ENCODE measurements at places on chromosomes 12 and 14.

DNA sequence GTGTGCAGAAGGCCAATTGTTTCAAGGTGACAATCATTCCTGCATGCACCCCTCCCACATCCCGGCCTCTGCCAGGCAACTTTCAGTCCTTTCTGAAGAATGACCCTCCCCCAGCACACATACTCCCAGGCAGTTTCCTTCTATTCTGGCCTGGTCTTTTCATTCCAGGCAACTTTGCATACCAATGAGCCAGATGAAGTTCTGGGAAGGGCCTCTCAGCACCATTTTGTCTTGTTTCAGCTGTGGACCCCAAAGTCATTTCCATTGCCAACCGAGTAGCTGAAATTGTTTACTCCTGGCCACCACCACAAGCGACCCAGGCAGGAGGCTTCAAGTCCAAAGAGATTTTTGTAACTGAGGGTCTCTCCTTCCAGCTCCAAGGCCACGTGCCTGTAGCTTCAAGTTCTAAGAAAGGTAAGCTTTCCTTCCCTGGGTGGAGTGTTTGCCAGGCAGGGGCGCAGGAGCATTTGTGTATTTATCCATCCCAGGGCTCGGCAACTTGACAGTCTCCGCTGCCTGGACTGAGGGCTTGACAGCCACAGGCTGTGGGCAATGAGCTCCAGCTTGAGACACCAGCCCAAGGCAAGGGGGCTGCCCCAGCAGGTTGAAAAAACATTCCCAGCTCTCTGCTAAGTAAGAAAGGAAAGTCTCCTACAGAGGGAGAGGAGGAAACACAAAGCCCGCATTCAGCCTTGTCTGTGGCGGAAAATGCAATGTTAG is 16.4 kb downstream of the BCL2L14 start:
- DNase-seq, result no peak

DNA sequence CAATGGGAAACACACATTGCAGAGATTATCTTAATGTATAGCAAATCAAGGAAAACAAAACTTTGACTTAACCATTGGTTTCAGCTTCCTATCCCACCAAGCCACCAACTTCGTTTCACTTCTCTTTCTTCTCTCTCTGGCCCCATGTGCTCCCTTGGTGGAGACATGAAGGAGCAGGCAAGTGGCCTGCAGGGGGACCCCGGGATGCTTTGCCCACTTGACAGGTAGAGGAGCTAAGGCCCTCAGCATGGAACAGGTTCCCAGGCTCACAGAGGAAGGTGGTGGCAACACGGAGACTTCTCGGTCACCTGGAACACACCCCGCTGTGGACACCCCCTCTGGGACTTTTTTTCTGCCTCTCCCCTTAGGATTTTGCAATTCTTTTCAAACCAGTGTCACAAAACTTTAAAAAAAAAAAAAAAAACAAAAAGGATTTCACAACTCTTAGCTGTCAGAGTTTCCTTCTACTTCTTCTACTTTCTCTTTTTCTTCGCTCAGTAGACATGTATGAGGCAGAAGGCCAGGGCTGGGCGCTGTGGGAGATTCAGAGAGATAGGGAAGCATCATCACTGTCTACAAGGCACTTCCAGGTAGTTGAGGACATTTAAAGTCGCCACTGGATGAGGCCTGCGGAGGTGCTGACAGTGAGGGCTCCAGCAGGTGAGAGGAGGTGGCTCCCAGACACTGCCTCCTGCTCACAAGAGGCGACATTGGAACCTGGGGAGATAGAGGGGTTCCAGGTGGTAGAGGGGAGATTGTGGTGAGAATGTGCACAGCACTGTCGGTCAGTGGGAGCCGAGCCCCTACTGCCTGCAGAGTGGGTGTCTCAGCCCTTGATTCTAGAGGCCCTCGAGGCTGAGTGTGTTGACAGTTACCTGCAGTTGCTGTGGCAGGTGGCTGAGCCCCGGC is 119.6 kb downstream of the GCH1 start:
- DNase-seq, result peak; percentile 47

DNA sequence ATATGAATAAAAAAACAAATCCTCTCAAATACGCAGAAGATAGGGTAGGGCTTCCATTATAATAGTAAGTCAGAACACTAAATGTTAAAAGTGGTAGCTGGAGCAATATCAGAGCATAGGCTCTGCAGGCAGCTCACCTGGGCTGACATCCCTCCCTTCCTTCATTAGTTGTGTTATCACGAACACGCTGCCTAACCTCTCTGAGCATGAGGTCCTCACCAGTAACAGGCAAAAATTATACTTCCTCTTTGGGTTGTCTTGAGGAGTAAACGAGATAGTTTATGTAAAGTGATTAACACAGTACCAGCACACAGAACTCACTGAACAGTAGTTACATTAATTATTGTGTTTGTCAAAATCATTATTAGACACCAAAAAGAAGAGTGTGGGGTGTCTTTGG is 154.3 kb downstream of the STXBP6 start:
- no peak for DNase-seq

DNA sequence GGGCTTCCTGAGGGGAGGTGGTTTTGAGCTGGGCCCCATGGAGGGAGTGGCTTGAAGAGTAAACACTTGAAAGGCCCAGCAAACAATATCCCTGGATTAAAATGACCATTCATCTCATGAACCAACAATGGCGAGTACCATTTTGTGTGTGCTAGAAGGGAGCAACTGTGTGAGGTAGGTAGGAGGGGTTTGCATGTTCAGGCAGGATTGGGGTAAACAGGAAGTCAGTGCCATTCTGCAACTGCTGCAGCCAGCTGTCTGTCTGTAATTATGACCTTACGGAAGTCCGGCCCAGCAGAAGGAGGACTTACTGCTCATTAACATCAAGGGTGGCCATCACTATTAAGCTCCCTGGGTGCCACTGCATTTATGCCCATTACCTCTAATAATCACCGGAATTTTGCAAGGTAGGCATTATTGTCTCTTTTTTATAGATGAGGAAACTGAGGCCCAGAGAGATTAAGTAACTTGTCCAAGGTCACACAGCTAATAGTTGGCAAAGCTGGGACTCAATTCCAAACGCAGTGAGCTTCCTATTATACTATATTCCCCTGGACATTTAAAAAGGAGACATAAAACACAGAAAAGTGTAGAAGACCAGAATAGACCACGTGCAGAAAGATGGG is 16.6 kb upstream of the IFI27L2 start:
- DNase-seq, result no peak

- peak; percentile 68 for DNase-seq
Measured at GRCh38 chr12:49671031-49671765, 36.0 kb downstream of the FMNL3 start.

DNA sequence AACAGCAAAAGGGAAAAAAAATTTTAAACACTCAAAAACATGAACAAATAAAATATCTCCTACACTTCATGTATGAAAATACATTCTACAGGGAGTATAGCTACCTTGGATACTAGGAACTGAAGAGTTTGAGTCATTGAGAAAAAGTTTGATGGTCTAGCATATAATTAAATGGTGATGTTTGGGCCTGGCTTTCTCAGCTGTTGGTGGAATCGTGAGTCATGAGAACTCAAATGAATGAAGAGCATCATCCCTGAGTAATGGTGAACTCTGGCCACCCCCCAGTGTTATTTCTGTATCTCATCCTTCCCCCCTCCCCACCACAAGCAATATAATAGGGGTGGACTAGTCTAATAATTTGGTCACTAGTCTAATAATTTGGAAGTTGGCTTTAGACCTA is 6.7 kb upstream of the SLC6A15 start:
- DNase-seq, result no peak

- no peak for DNase-seq
Measured at GRCh38 chr14:37591941-37592481, 3.0 kb downstream of the FOXA1 start.

- DNase-seq, result peak; percentile 85
Measured at GRCh38 chr14:68790644-68791077, 2.2 kb downstream of the ZFP36L1 start.

DNA sequence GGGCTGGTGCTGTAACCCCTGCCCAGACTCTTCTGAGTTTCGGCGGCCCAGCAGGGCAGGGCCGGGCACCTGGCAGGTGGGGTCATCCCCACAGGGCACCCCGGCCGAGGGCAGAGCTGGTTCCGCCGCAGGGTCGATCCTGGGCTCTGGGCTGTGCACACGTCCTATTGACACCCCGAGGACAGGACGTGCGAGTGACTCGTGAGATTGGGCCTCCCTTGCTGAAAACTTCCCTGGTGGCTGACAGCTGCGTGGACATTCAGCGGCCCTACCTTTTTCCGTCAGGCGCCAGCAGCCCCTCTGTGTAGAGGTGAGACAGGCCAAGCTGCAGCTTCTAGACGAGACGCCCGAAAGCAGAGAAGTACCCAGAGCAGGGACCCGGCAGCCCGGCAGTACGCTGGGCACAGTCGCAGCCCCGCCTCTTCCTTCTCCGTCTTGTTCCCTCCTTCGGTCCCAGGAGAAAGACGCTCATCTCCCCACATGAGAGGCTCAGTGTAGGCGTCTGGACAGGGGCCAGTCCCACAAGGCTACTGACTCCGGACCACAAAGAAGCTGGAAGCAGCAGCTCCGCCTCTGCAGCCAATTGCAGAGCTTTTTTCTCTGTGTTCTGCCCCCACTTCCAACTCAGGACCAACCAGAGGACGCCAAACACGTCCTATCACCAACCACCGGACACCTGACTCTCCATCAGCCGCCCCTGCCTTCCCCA is at the start of gene LRCOL1:
TSS of gene LRCOL1 (minus strand) at position 532 of the 709 bp plus-strand sequence. CDS start 4,331 bp downstream, outside the sequence.
- DNase-seq, result no peak

- DNase-seq, result no peak
Measured at GRCh38 chr12:56337753-56338251, 882 bp upstream of the IL23A start.

DNA sequence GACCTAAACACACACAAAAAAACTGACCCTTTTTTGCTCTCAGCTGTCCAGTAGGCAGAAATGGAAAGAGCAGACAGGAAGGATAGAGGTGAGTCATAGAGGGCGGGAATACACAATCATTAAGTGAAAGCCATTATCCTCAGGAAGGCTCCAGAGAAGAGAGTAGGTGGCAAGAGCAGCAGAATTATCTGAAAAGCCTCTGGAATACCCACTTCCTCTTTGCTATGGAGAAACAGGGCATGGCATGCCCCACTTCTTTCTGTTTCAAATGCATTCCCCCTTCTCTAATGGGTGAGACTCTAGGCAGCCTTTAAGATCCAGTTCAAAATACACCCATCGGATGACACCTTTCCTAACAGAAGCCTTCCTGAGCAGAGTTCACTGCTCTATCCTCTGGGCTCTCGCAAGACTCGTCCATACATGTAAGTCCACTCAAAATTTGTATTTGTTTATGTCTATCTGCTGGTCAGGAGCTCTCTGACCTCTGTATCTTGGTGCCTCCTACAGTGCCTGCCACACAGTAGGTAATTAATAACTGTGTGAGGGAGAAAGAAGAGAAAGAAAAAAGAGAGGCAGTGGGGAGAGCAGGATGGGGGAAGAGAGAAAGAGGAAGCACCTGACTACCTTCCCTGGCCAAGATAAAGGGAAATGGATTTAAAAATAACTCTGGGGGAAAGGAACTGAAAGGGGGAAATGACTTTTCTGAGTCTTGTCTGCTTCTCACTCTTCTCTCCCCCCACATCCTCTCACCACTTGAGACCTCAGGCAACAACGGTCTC is 8.5 kb downstream of the KLHL33 start:
- no peak for DNase-seq

GRCh38 chr12:52164624-52165023 is 27.2 kb downstream of the KRT80 start:
- no peak for DNase-seq

DNA sequence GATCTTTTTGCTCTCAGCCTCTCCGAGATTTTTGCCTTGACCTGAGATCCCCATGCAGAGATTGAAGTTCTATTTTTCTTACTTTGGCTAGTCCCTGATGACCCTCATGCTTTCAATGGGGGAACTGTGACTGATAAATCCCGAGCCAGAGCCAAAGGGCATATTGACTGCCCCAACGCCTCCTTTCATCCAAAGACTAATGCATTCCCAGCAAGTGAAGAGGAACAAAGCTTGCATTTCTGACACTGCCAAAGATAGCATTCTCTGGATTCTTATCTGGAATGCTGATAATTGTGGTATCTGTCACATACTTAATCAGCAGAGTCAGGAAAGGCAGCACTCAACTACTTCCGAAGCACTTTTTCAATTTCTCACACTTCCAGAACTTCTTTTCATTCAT is 152.3 kb upstream of the EGLN3 start:
- no peak for DNase-seq

GRCh38 chr12:70049596-70050360 is 193.5 kb upstream of the CNOT2 start:
- DNase-seq, result no peak

GRCh38 chr14:44316647-44317440 is 190.2 kb downstream of the FSCB start:
- no peak for DNase-seq

DNA sequence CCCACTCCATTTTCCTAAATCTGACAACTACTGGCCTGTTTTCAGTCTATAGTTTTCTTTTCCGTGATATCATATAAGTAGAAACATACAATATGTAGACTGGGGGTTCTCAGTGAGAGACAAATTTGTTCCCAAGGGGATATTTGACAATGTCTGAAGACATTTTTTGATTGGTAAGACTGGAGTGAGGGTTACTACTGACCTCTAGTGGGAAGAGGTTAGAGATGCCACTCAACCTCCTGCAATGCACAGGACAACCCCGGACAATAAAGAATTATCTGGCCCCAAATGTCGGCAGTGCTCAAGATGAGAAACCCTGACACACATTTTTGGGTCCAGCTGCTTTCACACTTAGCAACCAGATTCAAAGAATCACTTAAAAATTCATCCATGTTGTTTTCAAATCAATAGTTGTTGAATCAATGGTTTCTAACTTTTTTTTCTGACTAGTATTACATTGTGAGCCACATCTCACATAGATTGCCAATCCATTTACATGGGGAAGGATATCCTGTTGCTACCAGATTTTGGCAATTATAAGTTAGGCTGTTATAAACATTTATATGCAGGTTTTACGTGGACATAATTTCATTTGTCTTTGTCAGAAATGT is 307.1 kb downstream of the RPL10L start:
- no peak for DNase-seq

GRCh38 chr14:92494512-92494911 is 19.1 kb upstream of the RIN3 start:
- no peak for DNase-seq

- DNase-seq, result no peak
Measured at GRCh38 chr14:21049271-21049673, 7.1 kb downstream of the RNASE7 start.

DNA sequence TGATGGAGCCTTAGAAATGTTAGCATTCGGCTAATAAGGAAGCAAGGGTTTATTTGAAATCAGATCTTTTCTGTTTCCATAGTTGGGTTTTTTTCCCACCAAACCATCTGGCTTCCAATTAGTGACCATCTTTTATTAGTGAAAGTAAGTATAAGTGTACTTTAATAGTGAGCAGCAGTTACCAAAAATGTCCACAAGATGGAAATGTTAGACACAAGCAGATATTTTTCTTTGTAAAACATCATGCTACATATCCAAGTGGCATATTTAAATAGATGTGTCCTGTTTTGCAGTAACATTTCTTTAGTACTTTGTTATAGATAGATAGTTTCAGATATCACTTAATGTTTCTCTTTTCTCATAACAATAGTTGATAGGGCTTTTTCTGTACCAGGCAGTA is 28.8 kb downstream of the YEATS4 start:
- no peak for DNase-seq

All from activated CD8-positive, alpha-beta memory T cell treated with anti-CD3 and anti-CD28 coated beads, Interleukin-2, amount 50 U/mL, for 48 hours (primary cell).